NCI-H1105 (cell line): ENCODE measurements at places on chromosomes 12 and 14.

- DNase-seq = no peak
Observed at GRCh38 chr14:77761205-77761931, 412 bp upstream of the SNW1 start.

- DNase-seq = no peak
Observed at GRCh38 chr12:13027032-13027431, 17.1 kb upstream of the FAM234B start.

DNA sequence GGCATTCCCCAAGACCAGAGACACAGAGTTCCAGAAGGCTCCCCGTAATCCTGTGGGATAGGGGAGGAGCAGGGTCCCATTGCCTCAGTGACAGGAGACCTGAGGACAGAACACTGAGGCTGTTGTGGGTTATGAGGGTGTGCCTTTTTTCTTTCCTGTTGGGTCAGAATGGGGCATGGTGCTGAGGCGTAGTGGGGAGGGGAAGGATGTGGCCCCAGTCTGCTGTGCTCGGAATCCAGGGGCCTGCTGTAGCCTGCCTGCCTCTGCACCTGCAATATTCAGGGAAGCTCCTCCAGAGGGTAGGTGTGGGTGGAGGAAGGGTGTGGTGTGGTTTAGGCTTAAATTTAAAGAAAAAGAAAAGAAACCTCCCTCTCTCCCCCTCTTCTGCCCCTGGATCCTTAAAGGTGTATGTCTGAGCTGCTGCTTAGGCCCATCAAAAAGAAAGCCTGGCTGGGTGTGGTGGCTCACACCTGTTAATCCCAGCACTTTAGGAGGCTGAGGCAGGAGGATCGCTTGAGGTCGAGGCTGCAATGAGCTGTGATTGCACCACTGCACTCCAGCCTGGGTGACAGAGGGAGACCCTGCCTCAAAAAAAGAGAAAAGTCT is 18.7 kb downstream of the PLEKHG3 start:
- no peak for DNase-seq

DNA sequence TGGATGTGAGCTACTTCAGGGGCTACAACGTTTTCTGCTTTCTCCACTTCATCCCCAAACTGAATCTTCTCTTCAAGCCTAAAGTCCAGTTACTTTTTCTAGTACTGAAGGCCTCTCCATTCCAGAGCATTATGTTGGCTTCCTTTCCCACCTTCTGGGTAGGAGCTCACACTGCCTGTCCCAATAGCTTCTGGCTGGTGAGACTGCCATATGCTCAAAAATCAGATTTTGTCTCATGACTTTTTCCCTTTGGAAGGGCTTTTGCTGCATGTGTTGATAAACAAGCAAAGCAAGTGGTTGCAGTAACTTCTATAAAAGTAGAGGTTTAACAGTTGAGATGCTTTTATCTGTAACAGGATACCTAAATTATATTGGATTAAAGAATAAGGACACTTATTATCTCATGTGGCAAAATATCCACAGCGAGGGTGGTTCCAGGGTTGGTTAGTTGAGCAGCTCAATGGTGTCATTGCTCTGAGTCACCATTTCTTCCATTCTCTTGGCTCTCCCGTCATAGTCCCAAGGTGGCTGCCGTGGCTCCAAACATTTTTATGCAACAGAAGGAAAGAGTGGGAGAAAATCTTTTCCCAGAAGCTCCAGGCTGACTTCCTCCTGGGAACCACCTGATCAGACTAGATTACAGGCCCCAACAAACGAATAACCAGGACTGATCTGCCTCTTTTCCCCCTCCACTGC is 15.1 kb upstream of the PPFIBP1 start:
- DNase-seq = no peak

DNA sequence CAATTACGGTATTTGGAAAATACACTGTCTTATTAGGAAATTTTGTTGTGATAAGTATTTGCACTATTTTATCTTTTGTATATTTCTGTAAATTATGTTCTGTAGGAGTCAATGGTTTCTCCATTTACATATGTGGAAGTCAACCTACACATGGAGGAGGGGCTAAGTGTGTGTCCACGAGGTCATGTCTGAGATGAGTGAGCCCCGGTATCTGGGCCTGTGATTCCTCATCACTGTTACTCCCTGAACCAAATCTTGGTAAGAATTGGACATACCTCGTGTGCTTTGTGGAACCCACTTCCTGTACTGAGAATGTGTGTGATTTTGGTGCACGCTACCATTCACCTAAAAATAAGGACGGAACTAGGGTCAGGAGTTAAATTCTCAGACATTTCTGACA is 1105.5 kb downstream of the TMEM121 start:
- DNase-seq = no peak

DNA sequence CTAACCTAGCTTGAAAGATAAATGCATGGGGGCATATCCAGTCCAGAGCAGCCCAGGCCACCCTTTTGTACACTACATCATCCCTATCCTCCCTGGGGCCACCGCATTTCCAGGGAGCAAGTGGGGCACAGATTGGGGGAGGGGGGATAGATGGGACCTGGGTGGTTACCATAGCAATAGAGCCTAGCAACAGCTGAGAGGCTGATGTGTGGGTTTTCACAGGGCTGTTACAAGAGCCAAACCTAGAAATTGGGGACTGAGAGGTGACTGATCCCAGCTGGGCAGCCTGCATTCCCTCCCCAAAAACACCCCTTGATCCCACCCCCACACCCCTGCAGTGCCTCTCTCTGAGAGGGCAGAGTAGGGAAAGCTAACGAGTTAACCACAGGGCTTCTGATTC is 3.7 kb upstream of the ZNF384 start:
- DNase-seq = no peak

GRCh38 chr14:32629236-32629635 is 300.1 kb downstream of the AKAP6 start:
- no peak for DNase-seq

- no peak for DNase-seq
Observed at GRCh38 chr12:12182703-12183365, 84.0 kb downstream of the LRP6 start.

- no peak for DNase-seq
Observed at GRCh38 chr14:66234411-66234810, 251.8 kb upstream of the CCDC196 start.

- no peak for DNase-seq
Observed at GRCh38 chr14:26548406-26548805, 49.4 kb downstream of the NOVA1 start.

GRCh38 chr12:5620896-5621295 is 189.0 kb downstream of the NTF3 start:
- DNase-seq = no peak

DNA sequence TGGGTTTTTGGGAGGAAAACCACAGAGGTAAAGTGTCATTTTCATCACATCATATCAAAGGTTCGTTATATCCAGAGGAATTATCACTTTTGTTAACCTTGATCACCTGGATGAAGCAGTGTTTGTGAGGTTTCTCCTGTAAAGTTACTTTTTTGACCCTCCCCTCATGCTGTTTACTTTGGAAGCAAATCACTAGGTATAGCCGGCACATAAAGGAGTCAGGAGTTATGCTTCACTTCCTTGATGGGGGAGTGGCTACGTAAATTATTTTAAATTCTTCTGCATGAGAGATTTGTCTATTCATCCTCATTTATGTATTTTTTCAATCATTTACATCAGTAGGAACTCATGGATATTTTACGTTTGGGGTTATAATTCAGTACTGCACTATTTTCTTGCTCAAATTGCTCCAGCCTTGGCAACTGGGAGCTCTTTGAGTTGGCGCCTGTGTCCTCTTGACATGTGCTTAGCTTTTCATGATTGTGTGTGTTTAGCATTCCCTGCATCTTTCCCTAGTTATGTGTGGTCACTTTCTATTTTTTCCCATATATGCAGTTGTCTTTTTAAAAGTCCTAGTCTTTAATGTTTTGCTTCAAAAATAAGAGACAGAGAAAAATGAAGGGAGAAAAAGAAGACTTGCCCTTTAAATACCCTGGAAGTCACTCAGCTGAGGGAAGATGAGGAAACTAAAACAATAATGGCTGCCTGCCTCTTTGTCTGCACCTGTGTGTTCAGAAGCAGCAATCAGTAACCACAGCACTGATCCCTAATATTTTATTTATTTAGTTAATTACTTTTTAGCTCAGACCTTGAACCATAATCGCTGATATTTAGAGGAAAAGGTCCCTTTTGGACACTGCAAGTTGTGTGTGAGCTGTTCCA is 62.1 kb downstream of the ZNF641 start:
- DNase-seq = no peak

DNA sequence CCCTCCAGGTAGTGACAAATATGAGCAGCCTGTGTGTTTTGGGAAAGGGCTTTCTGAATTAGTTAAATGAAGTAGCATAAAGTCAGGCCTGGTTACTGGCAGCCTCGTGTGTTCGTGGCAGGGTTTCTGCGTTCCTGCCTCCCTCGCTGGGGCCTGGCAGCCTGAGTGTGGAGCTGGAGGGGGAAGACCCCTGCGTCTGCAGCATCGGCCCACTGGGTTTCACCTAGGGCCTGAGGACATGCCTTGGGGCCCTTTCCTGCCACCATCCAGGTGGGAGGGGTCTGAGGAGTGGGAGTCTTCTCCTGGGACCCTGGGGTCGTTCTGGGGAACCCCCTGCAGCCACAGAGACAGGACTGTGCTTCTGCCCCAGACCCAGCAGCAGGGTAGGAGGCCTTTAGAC is 20.4 kb upstream of the AMN start:
- no peak for DNase-seq
